Stimulated activated CD8-positive, alpha-beta memory T cell treated with anti-CD3 and anti-CD28 coated beads, Interleukin-12 subunit alpha, Interleukin-12 subunit beta, amount 100 ng/mL, for 4 hours (primary cell): ENCODE measurements at places on chromosomes 7 and 10.

GRCh38 chr10:131822013-131822691 lies 78.7 kb upstream of the PPP2R2D start:
- DNase-seq = no peak

DNA sequence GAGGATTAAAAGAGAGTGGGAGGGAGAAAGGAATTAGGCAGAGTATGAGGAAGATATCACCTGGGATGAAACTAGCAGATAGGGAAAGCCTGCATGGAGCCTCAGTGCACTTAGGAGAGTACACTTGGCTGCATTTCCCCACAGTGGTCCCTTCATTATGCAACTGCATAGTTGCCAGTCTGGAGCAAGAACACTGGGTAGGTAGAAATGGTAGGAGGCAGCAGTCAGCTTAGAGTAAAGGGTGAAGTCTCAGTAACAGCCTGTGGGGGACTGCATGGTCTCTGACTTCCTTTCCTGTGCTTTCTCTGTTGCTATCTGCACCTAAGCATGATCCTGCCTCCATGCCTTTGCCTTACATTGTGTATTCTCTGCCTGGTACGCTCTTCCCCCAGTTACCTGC lies 14.0 kb upstream of the PCGF5 start:
- no peak for DNase-seq

DNA sequence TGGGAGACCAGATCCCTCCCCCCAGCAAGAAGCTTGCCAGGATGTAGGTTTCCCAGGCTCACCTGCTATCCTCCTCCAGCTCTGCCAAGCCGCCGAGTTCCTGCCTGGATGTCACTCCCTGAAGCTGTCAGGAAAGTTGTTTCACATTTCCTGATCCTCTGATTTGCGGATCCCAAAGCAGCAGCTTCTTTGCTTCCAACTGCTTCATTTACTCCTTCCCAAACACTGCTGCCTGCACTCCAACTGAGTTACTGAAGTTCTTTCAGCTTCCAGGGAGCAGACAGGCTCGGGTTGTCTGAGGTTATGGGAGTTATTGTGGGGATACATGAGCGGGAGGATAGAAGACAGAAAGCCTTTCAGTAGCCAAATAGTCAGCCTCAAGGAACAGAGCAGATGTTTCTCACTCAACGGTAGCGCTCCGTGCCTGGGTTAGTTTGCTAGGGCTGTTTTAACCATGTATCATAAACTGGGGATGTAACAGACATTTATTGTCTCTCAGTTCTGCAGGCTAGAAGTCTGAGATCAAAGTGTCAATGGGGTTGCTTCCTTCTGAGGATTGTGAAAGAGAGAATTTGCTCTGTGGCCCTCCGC lies 516.0 kb downstream of the REEP3 start:
- DNase-seq = no peak

- no peak for DNase-seq
Observed at GRCh38 chr7:143347950-143348349, 14.6 kb downstream of the FAM131B start.

- DNase-seq = no peak
Observed at GRCh38 chr7:122412883-122413282, 108.3 kb upstream of the FEZF1 start.

DNA sequence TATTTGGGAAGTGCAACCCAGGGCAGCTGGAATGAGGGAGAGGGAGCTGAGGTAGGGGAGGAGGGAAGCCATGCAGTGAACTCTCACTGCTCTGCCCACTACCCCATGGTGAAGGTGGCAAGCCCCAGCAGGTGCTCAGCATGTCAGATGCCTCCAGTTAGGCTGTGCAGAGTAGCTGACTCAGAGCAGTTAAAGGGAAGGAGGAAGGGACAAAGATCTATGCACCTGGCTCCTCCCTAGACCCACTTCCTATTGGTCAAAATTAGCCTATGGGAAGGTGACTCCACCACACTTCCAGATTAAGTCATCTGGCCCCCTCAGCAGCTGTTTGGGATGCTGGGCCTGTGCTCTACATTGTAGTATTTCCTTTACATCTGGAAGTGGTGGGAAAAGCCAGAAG lies 125.7 kb upstream of the MTPN start:
- no peak for DNase-seq

DNA sequence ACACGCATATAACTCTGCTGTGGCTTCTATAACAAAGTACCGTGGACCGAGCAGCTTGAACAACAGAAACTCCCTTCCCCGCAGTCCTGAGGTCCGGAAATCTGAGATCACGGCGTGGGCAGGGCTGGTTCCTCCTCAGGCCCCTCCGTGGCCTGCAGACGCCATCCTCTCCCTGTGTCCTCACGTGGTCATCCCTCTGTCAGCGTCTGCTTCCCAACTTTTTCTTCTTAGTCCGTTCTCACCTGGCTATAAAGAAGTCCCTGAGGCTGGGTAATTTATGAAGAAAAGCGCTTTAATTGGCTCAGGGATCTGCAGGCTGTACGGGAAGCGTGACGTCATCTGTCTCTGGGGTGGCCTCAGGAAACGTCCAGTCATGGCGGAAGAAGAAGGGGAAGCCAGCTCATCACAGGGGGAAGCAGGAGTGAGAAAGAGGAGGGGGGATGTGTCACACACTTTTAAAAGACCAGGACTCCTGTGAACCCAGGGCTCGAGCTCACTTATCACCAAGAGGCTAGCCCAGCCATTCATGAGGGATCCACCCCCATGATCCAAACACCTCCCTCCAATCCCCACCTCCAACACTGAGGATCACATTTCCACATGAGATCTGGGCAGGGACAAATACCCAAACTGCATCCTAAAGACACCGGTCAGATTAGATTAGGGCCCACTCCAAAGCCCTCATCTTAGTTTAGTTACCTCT lies 91.2 kb upstream of the INSIG1 start:
- DNase-seq = peak; percentile 35

DNA sequence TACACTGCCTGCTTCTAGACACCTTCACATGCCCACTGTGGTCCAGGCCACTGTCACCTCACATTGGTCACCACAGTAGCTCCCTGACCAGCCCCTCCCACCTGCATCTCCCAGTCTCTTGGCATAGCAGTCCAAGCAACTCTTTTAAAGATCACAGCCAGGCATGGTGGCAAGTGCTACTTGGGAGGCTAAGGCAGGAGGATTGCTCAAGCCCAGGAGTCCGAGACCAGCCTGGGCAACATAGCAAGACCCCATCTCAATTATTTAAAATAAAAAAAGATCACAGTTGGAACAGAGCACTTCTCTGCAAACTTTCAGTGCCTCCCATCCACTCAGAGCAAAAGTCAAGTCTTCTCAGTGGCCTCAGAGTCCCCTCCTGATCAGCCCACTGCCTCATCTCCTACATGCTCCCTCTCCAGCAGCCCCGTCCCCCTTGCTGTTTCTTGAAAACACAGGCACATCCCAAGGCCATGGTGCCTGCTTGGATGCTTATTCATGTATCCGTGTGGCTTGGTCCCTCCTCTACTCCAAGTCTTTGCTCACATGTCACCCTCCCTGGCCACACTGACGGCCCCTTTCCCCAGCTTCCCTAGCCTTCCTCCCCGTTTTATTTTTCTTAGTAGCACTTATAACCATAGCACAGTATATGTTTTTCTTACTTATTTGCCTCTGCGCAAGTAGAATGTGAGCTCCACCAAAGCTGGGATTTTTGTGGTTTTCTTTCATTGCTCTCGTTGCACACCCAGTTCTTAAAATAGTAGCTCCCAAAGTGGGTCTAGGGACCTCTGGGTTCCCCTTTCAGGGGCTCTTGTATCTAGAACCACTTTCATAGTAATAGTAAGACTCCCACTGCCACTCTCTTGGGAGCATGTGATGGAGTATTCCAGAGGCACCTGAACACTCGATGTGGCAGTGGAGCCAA lies 19.5 kb downstream of the TSPAN15 start:
- no peak for DNase-seq
